LoVo (cell line): ENCODE measurements at places on chromosomes 11 and 22.

DNA sequence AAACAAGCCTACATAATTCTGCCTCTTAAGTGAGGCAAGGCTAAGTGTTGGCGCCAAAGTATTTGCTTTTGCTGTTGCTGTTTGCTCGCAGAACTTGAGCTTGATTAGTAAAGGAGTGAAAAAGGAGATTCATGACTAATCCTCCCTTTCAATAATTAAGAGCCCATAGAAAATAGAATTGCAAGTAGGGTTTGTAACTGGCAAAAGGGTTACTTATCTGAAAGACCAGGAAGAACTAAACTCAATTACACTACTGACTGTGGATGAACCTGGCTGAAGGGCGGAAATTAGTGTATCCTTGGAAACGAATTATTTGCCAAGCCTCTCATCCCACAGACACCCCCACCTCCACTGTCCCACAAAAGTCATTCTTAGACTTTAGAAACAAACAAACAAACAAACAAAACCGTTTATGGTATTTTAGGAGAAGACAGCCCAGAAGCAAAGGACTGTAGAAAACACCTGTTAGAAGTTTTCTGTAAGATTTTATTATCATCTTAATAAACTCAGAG lies 411 bp upstream of the EXPH5 start:
- DNase-seq, result no peak

- DNase-seq, result no peak
These were observed 126.3 kb downstream of the CADM1 start for GRCh38 chr11:115377882-115378296.

DNA sequence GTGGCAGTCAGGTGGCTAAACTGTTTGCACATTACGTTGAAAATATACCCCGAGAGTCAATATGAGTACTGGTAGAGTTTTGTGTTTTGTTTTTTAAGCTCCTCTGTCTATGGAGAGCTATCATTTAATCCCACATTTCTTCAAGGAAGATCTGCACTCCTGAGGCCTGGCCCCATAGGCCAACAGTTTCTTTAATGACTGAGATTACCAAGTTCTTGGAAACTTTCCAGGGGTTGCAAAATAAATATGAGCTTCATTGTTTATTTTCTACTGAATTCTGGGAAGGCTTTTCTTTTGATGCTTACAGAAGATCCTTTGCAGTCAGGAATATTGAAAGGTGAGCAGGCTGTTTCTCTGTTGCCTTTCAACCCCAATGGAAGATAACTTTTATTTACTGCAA lies 452.0 kb downstream of the JRKL start:
- no peak for DNase-seq

DNA sequence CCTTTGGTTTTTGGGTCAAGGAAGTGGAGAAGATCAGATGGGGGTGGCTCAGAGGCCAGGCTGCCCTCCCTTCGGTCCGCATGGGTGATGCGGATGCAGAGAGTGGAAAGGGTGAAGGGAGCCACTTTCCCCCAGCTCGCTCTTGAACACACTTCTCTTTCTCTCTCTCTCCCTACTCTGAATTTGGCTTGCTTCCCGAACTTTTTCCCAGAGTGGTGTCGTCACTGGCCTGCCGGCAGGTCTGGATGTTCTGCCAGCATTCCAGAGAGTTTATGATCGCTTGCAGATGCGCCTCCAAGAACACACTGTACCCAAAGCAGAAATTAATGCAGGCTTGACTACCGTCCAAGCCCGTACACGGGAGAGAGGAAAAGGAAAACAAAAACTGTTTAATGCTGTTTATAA lies 103.2 kb downstream of the ZBTB16 start:
- DNase-seq, result peak; percentile 79

DNA sequence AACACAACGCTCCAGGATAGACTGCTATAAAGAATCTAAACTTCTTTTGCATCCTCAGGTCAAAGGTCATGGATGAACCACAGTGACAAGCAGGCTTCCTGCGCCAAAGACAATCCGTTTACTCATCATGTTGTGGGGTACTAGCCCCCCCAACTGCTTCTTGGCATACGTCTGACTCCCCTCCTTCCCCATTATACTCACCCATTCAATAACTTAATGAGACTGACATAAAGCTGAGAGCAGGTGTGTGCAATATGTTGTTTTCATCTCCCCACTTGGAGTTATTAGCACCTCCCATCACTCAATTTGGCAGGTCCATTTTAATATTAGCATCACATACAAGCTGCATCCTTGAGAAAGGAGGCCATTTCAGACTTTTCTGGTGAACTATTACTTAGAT lies 157.1 kb downstream of the CADM1 start:
- no peak for DNase-seq

DNA sequence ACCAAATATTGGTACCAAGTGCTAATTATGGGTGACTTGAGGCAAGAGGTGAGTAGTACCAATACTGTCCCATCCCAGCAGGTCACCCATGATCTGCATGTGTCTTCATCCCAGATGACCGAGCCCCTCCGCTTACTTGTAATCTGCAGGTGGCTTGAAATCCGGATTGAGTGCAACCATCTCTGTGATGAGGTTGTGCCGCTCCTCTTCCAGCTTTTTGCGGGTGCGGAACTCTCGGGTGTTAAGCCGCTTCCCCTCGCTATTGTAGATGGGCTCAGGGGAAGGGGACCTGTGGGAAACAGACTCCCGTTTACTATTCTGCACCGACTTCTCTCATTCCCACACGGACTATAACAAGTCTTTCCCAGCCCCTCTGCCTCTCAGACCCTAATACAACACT lies 8.2 kb downstream of the SF1 start:
- DNase-seq, result no peak

GRCh38 chr11:8080674-8081590 lies at the start of gene TUB:
Gene TUB (plus strand): TSS chr11:8081211. CDS start chr11:8081511, 300 bp downstream.
- no peak for DNase-seq
